ENCODE measurements at places on chromosomes 6 and 20.

DNA sequence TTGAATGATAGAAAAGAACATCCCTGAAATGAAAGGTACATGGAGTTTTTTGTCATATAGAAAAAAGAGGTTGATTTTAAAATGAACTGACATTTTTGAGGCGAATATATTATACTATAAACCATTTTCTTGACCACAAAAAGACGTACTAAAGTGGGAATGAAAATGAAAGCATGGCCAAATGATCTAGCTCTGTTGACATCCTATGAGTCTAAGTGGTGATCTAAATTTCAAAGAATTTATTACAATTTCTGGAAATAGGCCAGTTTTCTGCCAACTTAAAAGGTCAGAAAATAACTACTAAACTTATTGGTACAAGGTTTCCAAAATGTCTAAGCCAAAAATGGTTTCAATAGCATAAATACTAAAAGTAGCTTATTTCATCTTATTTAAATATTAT lies 536.8 kb downstream of the EYS start:
- DNase-seq: no peak

GRCh38 chr6:27176096-27176495 lies 71.4 kb upstream of the PRSS16 start:
- no peak for DNase-seq

DNA sequence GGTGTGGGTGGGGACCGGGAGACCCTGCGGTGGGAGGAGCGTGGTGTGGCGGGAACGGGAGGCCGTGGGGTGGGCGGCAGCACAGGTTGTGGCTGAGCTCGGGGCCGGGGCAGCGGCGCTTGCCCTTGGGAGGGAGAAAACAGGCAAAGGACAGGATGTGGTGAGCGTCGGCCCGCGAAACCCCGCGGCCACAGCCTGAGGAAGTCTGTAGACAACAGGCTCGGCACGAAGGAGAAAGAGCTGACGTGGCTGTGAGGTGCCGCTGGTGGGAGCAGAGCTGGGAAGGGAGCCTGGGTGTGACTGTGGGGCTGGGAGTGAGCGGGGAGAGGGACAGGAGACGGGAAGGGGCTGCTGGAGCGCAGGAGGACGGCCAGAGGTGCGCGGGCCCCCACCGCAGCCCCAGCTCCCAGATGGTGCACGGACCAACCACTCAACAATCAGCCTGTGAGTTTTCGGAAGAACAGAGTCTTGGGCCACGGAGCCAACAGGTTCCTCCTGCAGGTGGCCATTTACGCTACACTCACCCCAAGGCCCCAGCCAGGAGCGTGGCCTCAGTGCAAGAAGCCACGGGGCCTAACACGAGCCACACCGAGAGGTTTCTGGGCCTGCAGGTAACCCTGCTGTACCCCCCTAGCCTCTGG lies 202.8 kb downstream of the DLL1 start:
- peak; percentile 20 for DNase-seq

- no peak for DNase-seq
Measured at GRCh38 chr6:106870069-106870468, 104.5 kb downstream of the CD24 start.

GRCh38 chr6:31871046-31871659 lies 7.6 kb downstream of the SLC44A4 start:
- no peak for DNase-seq

GRCh38 chr6:85866370-85866730 lies 223.7 kb upstream of the SYNCRIP start:
- DNase-seq: no peak

GRCh38 chr6:84137051-84137375 lies 90.4 kb downstream of the CEP162 start:
- DNase-seq: no peak

DNA sequence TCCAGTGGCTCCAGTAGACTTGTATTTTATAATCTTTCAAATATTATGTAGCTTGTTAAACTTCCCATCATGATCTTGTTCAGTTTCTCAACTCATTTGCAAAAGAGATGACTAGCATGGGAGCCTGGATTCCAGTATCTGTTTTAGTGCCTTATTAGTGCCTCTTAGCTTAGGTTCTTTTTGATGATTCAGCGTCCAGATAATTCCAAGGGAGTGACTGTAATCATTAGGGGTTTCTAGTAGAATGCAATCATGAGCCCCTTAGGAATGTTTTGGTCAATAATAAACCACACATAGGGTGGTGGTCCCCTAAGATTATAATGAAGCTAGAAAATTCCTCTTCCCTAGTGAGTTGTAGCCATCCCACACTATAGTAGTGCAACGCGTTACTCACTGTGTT lies 7.0 kb downstream of the CD2AP start:
- no peak for DNase-seq

GRCh38 chr6:109420751-109421150 lies 19.7 kb downstream of the PPIL6 start:
- DNase-seq: no peak

GRCh38 chr6:102150549-102150948 lies 757.0 kb downstream of the GRIK2 start:
- DNase-seq: no peak

DNA sequence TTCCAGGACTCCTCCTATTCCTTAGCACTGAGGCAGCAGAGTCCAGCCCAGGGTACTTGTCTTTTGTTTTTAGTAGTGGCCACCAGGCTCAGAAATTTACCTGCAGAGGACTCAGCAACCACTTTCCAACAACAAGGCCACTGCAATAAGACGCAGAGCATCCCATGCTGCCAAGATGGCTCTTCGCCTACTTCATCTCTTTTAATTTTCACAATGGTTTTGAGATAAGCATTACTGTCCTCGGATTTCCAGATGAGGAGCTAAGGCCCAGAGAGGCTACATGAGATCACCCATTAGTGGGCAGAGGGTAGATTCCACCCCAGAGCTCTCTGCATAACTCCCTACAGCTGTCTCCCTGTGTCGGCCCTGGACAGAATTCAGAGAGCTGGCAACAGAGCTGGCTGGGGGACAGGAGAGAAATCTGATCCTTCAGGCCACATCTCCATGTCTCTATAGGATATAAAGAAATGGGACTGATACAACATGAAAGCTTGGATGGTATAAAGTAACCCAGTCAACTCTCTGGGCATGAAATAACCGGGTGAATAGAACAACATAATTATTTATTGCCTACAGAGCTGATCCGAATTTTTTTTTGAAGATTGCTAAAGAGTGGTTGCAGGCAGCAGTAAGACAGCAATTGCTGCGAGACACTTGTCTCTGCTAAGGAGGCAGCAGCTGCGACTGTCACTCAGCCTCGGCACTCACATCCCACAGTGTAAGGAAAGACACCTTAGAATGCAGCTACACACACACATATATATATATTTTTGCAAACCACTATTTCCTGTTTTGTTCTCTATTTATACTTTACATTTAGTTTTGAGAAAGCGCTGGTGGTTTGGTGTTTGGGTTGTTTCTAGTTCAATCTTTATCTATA lies 37.2 kb downstream of the SCML4 start:
- no peak for DNase-seq

DNA sequence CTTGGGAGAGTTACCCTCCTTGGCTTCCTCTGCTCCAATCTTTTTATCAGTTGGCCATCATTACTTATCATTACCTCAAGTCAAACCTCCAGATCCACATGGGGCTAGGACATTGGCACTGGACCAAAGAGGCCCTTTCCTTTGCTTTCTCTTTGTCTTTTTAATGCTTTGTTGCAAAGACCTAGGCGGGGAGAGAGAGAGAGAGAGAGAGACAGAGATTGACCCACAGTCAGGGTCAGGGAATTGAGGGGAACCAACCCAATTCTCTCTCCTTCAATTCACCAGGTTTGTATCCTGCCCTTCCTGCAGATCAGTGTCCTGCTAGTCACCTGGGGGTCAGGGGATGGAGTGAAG lies 3.5 kb upstream of the VEGFA start:
- DNase-seq: no peak
